ENCODE measurements at places on chromosomes 2 and 18.

- no peak for DNase-seq
Measured at GRCh38 chr2:218438596-218438995, 19.7 kb downstream of the VIL1 start.

- DNase-seq, result no peak
Measured at GRCh38 chr2:105515581-105516415, 116.9 kb upstream of the FHL2 start.

GRCh38 chr2:207112383-207112782 lies 53.4 kb downstream of the KLF7 start:
- no peak for DNase-seq

GRCh38 chr2:201777043-201777442 lies 3.7 kb downstream of the ALS2 start:
- DNase-seq, result no peak

DNA sequence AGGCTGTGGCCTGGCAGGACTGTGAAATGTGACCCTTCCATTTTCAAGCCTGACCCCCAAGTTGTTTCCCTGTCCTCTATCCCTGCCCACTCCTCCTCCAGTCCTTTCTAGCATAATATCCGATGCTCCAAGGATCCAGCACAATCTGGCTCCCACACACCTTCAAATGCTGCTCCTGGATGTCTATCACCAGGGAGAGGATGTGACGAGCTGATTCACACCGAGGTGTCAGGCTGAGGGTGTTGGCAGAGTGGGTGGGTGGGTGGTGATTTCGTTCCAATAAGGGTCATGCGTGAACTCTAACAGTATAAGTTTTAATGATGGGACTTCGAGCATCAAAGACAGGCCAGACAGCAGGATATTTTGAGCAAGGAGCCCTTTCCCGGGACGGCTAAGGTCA lies 107.8 kb downstream of the CELF4 start:
- no peak for DNase-seq

GRCh38 chr2:234764372-234764771 lies 187.4 kb upstream of the SH3BP4 start:
- DNase-seq, result no peak

GRCh38 chr2:181810823-181811695 lies 80.5 kb upstream of the ITPRID2 start:
- DNase-seq, result no peak

GRCh38 chr2:12451726-12452125 lies 265.0 kb upstream of the TRIB2 start:
- DNase-seq, result no peak

- DNase-seq, result no peak
Measured at GRCh38 chr2:32743480-32744236, 115.8 kb downstream of the TTC27 start.

DNA sequence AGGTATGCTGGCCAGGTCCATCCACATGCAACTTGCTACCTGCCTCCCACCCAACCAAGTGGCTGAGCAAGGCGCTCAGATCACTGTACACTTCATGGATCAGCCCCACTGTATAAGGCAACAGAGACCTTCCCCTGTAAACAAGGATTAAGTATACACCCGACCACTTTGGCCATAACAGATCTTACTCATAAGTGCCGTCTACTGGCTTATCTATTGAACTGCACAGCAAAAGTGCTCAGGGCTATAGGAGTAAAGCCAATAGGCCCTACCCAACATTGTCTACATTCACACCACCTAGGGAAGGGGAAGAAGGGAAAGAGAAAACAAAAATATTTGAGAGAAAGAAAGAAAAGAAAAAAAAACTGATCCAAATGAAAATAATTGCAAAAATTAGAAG lies 663.9 kb upstream of the LRRTM1 start:
- no peak for DNase-seq

- no peak for DNase-seq
Measured at GRCh38 chr2:174656676-174657176, 59.1 kb upstream of the WIPF1 start.

DNA sequence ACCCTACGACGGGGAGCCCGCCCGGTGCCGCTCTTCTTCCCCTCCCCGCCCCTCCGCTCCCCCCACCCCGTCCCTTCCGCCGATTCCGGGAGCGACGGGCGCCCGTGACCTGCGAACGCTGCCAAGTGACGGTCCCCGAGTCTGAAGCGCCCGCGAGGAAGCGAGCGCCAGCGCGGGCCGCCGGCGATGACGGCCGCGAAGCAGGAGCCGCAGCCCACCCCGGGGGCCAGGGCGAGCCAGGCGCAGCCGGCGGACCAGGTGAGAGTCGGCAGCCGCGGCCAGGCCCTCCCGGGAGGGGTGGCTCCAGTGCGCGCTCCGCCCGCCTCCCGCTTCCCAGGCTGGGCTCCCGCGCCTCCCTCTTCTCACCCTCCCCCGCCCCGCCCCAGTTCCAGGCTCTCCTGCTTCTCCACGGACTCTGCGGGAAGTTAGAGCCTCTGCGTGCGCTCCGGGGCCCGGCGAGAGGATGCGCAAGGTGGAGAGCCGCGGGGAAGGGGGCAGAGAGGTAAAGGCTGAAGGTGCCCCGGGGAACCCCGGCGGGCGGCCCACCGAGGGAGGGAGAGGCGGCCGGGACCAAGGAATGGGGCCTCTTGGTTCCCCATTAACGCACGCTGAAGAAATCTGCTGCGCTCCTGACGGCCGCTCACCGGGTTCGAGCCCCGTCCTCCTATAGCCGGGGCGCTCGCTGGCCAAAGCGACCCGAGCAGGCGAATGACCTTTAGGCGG lies 719.5 kb downstream of the DPP10 start:
- DNase-seq, result no peak
